ENCODE measurements at places on chromosomes 11 and 22.

DNA sequence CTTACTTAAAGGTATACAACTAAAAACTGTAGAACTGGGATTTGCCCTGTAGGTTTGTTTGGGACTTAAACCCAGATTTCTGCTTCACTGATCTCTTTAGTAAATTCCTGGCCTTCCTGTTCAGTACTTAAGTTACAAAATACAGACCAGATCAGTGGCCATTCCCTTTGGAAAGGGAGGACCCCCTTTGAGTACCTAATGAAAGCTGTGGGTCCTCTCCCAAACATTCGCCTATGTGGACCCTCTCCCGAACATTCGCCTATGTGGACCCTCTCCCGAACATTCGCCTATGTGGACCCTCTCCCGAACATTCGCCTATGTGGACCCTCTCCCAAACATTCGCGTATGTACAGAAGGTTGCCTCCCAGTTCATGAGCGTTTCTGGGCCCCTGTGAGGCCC lies 10.3 kb downstream of the L3MBTL2 start:
- no peak for DNase-seq

- DNase-seq = no peak
These were observed 6.7 kb upstream of the AHNAK start for GRCh38 chr11:62553080-62553838.

DNA sequence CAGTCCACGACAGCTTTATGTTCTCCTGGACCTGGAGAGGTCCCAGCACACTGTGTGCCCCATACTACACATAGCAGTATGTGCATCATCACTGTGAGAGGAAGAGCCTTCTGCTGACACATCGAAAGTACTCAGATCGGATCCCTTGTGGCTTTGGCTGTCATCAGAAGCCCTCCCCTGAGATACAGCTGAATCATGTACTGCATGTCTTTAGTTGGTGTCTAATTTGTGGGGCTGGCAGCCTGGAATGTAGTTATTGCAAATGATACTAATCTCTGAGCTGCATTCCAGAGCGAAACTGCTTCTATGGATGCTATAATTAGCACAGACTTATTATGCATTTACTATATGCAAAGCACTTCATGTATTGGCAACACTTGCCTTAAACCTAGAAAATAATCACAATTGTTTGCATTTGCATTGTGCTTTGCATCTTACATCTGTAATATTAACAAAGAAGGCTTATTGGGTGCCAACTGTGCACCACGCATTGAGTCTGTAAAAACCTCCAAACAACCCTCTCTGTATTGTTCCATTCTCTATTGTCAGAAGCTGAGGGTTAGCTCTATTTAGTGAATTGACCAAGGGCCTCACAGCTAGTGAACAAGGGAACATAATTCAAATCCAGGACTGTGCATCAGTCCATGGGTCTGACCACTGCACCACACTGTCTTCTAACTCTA lies 89.2 kb upstream of the CRTAM start:
- DNase-seq = no peak

GRCh38 chr22:36136988-36137387 lies 23.6 kb downstream of the APOL3 start:
- no peak for DNase-seq

GRCh38 chr11:67032830-67033551 lies 10.1 kb downstream of the SYT12 start:
- no peak for DNase-seq

- DNase-seq = no peak
These were observed 39.5 kb upstream of the CLNS1A start for GRCh38 chr11:77677138-77677537.

DNA sequence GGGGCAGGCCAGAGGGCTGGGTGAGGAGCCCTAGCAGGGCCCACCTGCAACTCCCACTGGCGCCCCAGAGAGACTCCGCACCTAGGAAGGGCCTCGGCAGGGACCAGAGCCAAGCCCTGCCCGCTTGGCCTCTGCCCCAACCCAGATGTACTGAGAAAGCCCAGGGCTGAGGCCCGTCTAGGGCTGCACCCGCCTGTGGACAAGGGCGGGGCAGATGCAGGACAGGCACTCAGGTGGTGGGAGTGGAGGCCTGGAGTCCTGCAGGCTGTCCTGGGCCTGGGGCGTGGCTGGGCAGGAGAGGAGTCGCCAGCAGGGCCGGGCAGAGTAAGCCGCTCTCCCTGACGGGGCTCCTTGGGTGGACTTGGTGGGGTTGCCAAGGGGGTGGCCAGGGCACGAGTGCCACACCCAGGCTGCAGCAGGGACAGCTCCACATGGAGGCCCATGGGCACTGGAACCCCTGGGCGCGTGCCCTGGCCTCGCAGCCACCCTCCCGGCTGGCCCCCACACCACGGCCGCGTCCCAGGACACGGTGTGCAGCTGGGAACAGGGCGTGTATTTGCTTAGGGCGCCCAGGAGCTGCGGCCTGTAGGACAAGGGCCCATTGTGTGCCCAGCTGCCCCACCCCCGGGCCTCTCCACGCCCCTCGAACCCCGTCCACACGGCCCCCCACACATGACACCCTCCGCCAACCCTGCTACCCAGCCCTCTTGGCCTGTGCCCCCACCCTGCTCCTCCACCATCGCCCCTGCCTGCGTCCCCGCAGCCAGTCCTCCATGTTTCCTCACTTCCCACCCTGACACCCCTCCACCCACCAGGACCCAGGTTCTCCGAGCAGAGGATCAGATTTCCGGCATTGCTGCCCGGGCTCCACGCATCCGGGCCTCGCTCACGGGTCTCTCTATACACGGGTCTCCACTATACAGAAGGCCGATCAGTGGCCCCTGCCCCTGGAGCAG lies 11.3 kb upstream of the PIM3 start:
- no peak for DNase-seq
